ENCODE measurements at places on chromosomes 4 and X. TPM values are rescaled to one million over a fixed set of nuclear protein-coding genes. Genes with fewer than 3 reads are reported as not detected.

DDIT4L gene
- total RNA-seq: 0.92 TPM

RASL11B gene
- not detected for total RNA-seq

LINC00632 gene
- total RNA-seq: 5.7 TPM

NCAPG gene
- 16.3 TPM for total RNA-seq

GYPA gene
- not detected for total RNA-seq

CT83 gene
- not detected for total RNA-seq

BTC gene
- 0.92 TPM for total RNA-seq

MAGEC2 gene
- total RNA-seq: not detected

SLC25A31 gene
- not detected for total RNA-seq

SLC10A6 gene
- total RNA-seq: not detected

RNF128 gene
- total RNA-seq: 1.1 TPM

GABRA4 gene
- total RNA-seq: 0.12 TPM

L1CAM gene
- 0.13 TPM for total RNA-seq

PCDH7 gene
- 169 TPM for total RNA-seq

RAI2 gene
- total RNA-seq: 1.6 TPM

Measured in aortic smooth muscle cell (primary cell).